ENCODE measurements at places on chromosomes 1 and 21.
A peak's percentile ranks its signal among the peaks of the same experiment; 100 is the strongest.

GRCh38 chr1:63721531-63722189 is 52.2 kb upstream of the ROR1 start:
- DNase-seq: no peak

DNA sequence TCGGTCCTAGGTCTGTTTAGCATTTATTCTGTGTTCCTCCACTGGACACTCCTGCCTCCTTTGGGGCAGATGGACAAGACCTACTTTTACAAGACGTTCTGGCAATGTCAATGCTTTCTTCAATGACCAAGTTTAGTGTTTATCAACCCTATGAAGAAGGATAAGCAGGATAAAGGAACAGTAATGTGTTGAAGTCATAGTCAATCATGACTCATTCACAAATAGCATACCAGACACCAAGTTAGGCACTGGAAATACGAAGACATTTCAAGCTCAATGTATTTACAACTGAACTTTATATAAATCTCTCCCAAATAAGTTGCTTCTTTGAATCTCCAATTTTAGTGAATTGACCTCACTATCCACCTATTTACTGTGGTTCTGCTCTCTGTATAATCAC is 4.8 kb upstream of the SLC35D1 start:
- no peak for DNase-seq

DNA sequence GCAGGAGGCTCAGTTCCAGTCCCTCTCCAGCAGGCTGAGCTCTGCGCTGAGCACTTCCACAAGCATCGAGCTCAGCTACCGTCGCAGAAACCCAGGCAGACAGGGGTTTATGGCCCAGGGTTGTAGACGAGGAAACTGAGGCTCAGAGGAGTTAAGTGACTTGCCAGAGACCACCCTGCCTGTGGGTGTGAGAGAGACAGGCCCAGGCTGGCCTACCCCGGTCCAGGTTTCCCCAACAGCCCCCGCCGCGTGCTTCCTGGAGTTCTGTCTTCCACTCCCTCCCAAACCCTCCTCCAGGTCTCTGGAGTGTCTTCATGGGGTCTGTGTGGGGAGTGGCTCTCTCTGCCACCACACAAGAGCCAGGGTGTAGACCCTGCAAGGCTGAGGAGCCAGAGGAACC is 615.9 kb downstream of the PTPRU start:
- no peak for DNase-seq

DNA sequence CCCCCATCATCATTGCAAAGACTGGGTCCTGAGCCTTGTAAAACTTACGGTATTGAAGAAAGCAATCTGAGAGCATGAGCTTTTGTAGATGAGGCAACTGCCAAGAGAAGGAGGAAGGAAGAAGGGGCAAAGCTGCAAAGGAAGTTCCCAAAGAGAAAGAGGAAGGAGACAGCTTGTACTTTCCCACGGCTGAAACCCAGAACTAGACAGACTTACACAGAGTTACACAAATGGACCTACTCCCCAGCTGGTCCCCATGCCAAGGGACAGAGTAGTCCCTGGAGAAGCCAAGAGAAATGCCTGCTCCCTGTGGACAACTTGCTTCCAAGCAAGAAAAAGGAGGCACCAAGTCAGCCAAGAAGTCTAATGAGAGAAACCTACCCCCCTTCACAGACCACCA is 22.6 kb downstream of the SLC5A9 start:
- DNase-seq: peak; percentile 38

DNA sequence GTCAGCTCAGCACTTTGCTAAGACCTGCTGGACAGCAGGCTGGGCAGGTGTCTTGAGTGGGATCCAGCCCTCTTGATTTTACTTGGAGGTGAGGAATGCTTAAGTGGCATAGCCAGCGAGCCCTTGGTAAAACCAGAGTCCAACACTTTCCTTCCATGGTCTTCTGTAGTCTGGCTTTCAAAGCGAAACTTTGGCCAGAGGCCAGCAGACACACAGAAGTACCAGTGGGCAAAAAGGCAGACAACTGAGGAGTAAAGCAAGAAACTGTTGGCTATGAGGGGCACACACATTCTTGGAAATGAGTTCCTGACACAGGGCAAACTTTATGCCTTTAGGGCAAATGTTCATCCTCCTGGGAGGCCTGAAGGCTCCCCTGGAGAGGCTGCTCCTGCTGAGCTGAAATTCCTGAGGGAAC is 281.0 kb upstream of the POU3F1 start:
- no peak for DNase-seq

DNA sequence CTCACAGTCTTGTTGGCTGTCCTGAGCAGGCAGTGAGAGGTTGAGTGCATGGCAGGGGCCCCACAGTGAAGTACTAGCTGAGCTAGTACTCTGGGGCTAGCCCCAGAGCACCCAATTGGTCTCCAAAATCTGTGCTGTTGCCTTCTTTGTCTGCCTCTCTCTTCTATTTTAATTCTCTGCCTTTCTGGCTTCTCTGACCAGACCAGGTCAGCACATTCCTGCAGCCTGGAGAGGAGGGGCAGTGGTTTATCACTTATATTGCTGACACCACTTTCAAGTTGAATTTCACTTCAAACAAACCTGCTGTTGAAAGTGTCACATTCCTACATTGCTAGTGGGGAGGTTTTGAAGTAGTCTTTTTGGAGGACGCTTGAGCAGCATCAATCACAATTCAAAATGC is 628.7 kb downstream of the PTPRU start:
- DNase-seq: no peak

GRCh38 chr1:97608272-97608671 is 312.6 kb downstream of the DPYD start:
- no peak for DNase-seq

GRCh38 chr1:109874445-109874844 is 36.2 kb upstream of the CSF1 start:
- no peak for DNase-seq

DNA sequence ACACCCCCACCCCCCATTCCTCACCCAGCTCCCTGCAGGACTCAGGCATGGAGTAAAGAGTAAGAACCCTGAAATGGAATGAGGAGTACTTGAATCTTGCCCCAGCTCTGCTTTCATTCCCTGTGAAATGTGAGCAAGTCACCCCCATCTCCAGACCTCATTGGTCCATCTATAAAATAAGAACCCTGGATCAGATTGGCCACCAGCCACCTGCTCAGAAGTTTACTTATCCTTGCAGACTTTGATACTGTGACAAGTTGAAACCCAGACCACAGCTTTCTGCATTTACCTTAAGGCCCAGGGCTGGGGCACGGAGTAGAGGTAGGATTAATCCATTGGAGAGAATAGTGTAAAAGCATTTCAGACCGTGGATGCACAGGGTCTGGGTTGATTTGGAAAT is 2.2 kb downstream of the KISS1 start:
- DNase-seq: no peak

DNA sequence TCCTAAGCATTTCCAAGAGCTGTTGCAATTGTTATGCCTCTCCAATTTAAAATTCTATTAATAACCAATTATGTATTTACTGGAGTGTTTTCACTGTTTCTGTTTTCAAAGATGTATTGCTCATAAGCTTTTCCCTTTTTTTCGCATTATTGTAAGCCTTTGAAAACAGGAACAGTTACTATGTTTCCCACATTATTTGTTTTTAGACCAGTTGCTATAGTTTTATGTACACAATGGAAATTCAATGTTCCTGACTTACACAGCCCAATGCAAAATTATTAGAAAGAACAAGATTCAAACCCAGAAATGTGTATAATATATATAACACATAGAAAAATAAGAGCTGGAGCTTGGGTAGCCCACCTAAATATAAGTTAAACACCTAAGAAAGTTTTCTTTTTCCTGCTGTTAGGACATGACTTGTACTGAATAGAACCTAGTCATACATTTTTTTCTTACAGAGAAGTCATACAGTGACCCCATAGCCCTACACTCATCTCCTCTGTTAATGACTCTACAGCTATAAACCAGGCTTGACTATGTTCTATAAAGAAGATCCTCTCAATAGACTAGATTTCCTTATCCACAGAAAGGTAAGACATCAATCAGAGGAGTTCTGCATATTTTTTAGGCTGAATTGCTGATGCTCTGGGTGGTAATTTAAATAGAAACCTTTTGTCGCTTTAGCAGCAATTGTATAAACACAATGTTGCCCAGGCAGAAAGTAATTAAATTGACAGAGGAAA is 299.6 kb downstream of the USH2A start:
- no peak for DNase-seq

DNA sequence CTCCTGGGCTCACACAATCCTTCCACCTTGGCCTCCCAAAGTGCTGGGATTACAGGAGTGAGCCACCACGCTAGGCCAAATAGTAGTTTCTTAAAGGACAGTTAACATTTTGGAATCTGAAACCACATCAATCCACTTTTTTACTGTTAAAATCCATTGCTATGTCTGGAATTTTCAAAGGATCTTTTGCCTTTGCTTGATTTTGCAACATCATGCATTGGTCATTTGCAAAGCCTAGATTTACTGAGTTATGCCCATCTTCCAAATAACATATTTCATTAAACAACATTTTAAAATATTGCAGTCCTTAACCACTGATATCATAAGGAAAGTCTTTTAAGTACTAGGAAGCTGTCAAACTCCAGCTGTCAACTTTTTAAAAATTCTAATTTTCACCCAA is 3.3 kb downstream of the POGZ start:
- no peak for DNase-seq

DNA sequence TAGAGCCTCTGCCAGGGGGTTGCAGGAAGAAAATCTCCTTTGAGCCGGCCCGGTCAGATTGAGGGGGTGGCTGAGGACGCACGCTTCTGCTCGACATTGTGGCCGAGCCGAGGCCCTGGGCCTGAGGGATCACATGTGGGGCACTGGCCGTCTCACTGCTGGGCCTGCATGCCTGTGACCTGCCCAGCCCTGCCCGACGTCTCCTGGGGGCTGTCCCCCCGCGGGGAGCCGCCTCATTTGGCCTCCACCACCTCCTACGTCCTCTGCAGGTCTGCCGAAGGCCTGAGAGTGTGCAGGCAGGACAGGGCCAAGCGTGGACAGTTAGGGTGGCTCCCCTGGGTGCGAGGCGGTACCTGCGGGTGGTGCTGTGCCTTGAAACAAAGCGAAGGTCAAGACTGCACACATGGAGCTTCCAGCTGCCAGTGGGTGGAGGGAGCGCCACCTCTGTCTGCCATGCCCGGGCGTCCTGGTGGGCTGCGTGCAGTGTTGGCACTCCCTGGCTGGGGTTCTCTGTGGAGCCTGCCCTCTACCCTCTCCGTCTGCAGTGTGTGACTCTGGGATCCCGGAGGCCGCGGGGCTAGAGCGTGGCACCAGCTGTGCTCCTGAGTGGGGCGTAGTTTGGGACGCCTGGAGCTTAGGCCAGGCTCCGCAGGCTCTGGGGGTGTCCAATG is 51.7 kb downstream of the PCNT start:
- DNase-seq: no peak

GRCh38 chr1:172154551-172154950 is 265.9 kb upstream of the C1orf105 start:
- no peak for DNase-seq

DNA sequence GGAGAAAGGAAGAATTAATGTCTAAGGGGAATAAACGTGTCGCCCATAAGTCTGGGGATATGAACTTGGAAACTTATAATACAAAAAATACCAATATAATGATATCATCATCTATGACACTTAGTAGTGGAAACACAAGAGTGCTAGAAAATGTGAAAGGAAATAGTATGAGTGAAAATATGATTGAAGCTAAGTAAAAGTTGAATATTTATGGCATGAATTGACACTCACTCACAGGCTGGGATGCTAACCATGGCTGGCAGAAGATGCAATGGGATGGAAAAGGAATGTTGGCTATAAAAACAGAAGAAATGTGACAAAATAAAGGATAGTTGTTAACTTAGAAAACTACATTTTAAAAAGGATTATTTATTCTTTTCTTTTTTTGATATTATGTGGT is 120.1 kb downstream of the XPR1 start:
- no peak for DNase-seq

DNA sequence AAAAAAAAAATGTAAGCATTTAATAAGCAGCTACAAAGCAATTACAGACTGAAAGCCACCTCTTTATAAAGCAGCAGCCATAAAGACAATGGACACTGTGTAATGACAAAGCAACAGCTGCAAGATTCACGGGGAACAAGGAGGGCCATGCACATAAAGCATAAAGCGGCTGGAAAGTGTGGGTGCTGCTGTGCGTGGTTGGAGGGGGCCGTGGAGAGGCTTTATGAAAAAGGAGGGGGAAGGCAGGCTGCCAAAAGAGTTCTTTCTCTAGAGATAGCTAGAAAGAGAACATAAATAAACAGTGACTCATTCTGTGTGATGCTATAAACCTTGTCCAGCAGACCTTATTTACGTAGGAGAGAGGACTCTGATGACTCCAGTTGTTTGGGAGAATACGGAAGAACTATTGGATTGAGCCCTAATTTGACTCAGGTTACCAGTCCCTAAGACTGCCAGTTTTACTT is 49.3 kb downstream of the ADAMTS1 start:
- DNase-seq: no peak

All from stimulated activated effector memory CD8-positive, alpha-beta T cell treated with anti-CD3 and anti-CD28 coated beads, Interleukin-12 subunit alpha, Interleukin-12 subunit beta, amount 100 ng/mL, for 72 hours (primary cell).